ENCODE measurements at places on chromosomes 13 and 19.

DNA sequence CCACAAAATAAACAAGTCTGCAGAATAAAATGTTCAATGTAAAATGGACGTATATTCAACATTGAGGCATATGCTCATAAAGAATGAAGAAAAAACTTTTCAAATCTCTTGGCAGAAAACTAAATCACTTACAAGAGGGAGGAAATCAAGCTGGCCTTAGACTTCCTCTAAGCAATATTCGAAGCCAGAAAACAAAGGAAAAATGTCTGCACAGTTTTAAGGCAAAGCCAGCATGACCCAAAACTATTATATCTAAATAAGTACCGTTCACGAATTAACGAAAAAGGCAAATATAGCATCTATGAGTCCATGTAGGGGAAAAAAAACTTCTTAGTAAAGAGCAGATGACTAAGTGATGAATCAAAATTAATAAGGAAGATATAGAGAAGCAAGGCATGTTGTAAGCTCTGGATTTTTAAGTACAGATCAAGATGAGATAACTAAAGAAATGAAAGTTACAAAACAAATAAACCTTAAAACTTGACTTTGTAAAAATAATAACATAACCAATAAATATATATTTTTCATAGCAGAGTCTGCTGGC, 101.3 kb downstream of the KCNRG start:
- DNase-seq = no peak

- no peak for DNase-seq
Observed at GRCh38 chr13:31853643-31854326, 114.5 kb downstream of the RXFP2 start.

- DNase-seq = no peak
Observed at GRCh38 chr13:94162289-94162688, 317.2 kb downstream of the DCT start.

- DNase-seq = no peak
Observed at GRCh38 chr13:25739376-25739775, 312.4 kb downstream of the SHISA2 start.

DNA sequence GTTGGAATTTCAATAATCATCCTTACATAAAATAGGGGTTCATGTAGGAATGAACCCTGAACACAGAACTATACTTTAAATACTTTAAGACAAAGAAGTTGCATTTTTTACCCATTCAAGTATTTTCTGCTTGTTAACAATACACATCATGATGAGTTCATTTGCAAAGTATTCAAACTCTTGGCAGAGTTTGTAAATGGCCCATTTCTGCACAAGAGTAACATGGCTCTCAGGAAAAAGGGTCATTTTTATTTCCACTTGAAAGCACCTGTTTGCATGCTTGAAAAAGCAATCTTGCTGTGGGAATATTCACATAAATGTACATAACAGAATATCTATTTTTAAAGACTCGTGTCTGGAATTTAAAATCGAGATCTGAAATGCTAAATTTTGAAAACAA, 18.1 kb downstream of the ESD start:
- no peak for DNase-seq

DNA sequence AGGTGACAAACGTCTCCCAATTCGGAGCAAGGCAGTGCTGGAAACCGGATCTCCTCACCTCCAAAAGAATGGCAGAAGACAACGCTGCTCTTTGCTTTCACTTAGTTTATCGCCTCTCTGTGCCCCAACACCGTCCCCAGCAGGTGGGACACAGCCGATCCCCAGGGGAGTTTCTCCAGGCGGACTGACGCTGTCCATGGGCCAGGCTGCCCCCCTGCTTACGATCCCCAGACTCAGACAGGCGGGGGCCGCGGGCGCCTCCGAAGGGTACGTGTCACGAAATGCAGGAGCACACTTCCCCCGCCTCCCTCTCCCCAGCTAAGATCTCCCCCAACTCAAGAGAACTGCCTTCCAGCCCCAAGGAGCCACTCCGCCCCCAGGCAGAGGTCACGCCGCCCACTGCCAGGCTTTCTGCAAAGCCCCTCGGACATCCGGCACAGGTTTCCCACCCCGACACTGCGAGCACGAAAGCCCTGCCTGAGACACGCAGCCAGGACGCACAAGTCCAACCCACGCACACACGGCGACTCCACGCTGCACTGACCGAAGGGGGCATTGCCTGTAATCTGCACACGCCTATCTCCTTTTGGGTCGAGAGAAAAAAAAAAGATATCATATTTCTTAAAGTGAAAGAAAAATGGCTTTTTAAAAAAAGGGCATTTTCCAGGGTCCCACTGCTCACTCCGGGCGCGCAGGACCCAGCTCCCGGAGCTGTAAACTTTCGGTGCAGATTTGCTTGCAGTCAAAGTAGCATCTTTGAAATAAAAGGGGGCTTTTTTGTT, 2.0 kb downstream of the SPRY2 start:
- DNase-seq = no peak

DNA sequence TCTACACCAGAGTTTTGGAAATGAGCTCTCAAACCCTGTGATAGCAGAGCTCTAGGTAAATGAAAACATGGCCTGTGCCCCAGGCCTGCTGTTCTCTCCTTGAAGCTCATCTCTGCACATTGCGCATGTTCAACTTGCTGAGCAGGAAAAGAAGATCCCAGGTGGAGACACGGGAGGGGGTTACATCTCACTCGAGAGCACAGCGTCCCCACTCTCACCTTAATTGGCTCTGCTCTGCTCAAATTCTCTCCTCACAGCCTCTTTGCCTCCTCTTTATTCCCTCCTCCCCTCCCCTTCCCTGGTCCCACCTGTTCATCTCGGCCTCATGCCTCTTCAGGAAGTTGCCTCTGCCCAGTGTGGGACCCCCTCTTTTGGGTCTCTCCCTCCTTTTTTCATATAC, 44.7 kb downstream of the RGCC start:
- no peak for DNase-seq

- DNase-seq = no peak
Observed at GRCh38 chr19:48724796-48725753, 5.5 kb upstream of the MAMSTR start.

- no peak for DNase-seq
Observed at GRCh38 chr19:43738780-43739211, 16.0 kb downstream of the SMG9 start.

DNA sequence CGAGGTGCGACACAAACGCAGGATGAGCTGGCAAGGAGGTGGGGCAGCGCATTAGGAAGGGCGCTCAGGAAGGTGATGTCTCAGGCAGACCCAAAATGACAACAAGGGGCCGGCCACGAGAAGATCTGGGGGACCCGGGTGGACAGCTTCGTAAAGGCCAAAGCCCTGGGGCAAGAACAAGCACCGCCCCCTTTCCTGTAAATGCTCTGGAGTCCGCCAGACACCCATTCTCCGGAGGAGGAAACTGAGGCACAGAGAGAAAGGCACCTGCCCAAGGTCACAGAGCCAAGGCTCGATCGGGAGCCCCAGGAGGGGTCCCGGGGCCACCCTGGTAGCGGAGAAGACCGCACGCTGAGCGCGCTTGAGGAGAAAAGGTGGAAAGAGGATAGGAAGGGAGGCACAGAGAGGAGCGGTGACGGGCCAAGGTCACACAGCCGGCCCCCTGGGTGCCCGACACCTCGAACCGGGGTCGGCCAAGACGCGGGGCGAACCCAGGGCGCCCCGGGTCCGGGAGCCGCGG, 571 bp downstream of the SAFB2 start:
- DNase-seq = no peak

DNA sequence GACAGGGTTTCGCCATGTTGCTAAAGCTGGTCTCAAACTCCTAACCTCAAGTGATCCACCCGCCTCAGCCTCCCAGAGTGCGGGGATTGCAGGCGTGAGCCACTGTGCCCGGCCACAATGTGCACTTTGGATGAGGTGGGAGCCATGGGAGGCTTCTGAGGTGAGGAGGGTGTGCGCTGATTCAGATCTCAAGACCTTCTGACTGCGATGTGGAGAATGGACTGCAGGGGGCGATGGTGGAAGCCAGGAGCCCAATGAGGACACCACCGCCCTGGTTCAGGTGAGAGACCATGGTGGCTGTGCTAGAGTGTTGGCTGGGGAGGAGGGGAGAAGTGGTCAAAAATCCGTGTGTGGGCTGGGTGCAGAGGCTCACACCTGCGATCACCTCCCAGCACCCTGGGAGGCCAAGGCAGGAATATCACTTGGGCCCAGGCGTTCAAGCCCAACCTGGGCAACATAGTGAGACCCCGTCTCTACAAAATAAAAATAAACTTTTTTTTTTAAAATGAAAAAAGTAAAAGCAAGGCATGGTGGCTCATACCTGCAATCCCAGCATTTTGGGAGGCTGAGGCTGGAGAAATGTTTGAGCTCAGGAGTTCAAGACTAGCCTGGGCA, 5.6 kb downstream of the INAFM1 start:
- DNase-seq = no peak

DNA sequence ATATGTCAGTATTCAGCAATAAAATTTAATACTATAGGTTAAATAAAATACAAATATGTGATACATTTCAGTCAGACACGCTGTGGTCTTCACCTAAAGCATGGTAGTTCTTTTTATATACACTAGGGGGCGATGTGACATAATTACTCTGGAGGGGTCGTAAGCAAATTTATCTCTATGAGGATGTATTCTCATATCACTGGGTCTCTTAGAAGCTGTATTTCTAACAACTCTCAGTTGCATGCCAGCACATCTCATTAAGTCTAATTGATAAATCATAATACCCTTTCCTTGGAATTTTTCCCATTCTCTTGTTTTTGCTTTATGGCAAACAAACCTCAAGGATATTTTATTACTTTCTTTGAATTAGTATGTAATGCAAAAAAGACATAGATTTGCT, 3.9 kb upstream of the PCDH17 start:
- DNase-seq = peak; percentile 65

GRCh38 chr13:31761951-31762350, 22.6 kb downstream of the RXFP2 start:
- no peak for DNase-seq

GRCh38 chr13:113526466-113527220, 36.1 kb upstream of the DCUN1D2 start:
- DNase-seq = peak; percentile 48

GRCh38 chr19:52188822-52189734, 774 bp upstream of the PPP2R1A start:
- no peak for DNase-seq

GRCh38 chr19:2888731-2889224, 11.9 kb upstream of the ZNF57 start:
- DNase-seq = no peak

- DNase-seq = no peak
Observed at GRCh38 chr19:29467824-29468401, 57.9 kb upstream of the VSTM2B start.

DNA sequence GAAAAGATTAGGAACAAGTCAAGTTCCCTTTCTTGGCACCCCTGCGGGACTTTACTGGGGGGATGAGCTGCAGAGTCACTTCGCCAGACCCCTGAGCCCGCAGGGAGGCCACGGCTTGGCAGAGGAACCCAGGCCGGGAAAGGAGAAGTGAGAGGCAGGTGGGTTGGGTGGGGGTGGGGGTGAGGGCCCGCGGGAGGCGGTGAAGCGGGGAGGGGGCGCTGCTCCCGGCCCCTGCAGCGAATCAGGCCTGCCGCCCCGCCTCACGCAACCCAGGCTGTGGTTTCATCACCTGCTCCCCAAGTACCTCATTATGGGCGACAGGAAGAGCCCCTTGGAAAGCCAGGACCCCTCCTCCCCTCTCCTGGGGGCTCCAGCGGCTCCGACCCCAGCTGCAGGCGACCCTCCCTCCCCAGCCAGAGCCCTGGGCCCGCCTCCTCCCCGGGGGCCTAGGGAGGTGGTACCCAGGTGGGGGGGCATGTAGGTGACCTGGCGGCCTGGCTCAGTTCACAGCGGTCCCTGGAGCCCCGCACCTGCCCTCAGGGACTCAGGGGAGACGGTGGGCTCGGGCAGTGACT, 9.5 kb downstream of the MEF2B start:
- no peak for DNase-seq

- no peak for DNase-seq
Observed at GRCh38 chr19:46288896-46289588, 7.8 kb upstream of the HIF3A start.

GRCh38 chr19:46426506-46427162, 2.1 kb downstream of the PNMA8C start:
- peak; percentile 70 for DNase-seq

DNA sequence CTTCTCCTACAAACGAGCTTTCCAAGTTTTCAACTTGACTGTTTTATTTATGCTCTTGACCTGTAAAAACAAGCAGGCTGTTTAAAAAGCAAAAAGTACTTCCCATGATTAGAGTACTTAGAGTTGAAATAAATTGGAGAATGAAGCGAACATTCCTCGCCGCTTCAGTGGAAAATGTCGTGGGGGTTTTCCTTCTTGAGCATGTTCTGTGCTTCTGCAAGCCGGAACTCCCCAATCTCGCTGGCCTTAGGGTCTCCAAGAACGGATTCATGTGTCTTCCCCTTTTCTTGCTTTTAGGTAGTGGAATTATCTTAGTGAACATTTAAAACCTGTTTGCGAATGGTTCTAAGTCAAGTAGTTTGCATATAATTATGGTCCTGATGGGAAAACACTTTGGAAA, 103.6 kb upstream of the ZNF536 start:
- DNase-seq = no peak

DNA sequence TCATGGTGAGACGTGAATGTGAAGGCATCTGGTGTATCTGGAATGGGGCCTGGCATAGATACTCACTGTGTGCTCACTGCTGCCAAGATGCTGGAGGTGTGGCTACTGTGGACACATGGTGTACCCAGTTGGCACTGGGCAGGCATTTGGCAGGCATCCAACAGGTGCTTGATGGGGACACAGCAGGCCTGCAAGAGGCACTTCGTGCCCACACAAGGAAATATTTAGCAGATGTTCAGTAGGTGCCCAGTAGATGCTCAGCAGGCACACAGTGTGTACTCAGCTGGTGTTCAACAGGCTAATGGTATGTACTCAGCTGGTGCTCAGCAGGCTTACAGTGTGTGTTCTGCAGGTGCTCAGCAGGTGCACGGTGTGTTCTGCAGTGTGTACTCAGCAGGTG, 14.2 kb downstream of the CRTC1 start:
- no peak for DNase-seq

- DNase-seq = no peak
Observed at GRCh38 chr13:65504213-65504612, 1725.9 kb downstream of the PCDH9 start.

DNA sequence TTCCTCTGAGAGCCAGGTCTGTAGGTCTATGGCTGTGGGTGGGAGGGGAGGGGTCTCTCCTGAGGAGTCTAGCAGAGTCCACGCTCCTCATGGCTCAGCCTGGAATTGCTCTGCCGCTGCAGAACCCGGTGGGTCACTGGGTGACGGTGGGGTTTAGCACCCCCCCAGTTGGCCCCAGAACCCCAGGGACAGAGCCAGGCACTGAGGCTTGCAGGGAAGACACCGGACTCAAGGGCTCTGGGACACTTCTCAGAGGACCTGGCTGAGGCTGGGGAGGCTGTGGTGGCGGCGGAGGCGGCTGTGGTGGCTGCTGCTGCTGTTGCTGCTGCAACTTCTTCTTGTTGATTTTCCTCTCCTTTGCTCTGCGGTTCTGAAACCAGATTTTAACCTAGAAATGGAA, 6.1 kb downstream of the CDX2 start:
- DNase-seq = no peak
